Stimulated activated CD4-positive, alpha-beta T cell treated with anti-CD3 and anti-CD28 coated beads, Interleukin-12 subunit alpha, Interleukin-12 subunit beta, amount 100 ng/mL, for 48 hours (primary cell): ENCODE measurements at places on chromosomes 5 and 9.

GRCh38 chr5:130021000-130021399 is 116.7 kb downstream of the CHSY3 start:
- no peak for DNase-seq

- no peak for DNase-seq
Observed at GRCh38 chr5:157471709-157472108, 11.7 kb downstream of the NIPAL4 start.

- DNase-seq, result no peak
Observed at GRCh38 chr9:79240774-79241173, 331.0 kb upstream of the TLE4 start.

DNA sequence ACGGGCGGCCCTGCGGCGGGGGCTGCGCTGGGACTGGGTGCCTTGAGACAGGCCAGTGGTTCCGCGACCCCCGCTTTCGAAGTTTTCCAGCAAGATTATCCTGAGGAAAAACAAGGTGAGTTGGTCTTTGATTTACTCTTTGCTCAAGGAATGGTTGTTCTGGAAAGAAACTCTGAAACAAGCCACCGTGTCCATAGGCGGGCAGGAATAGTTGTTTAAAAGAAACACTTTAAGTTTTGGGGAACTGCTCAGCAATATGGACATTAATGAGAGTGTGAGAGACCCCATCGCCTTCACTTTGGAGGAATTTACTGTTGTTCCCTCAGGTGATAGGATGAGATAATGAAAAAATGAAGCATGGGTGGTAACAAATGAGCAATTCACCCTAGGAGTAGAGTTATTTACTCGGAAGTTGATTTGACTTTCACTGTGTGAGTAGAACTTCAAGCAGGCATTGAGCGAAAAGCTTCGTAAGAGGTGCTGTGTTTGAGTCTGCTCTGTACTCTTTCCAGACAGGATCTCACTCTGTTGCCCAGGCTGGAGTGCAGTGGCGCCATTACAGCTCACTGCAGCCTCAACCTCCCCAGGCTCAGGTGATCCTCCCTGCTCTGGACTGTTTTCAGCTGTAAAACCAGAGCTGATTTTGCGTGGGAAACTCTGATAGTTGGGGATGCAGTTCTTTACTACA is 1.1 kb downstream of the DMRTA1 start:
- DNase-seq, result no peak

DNA sequence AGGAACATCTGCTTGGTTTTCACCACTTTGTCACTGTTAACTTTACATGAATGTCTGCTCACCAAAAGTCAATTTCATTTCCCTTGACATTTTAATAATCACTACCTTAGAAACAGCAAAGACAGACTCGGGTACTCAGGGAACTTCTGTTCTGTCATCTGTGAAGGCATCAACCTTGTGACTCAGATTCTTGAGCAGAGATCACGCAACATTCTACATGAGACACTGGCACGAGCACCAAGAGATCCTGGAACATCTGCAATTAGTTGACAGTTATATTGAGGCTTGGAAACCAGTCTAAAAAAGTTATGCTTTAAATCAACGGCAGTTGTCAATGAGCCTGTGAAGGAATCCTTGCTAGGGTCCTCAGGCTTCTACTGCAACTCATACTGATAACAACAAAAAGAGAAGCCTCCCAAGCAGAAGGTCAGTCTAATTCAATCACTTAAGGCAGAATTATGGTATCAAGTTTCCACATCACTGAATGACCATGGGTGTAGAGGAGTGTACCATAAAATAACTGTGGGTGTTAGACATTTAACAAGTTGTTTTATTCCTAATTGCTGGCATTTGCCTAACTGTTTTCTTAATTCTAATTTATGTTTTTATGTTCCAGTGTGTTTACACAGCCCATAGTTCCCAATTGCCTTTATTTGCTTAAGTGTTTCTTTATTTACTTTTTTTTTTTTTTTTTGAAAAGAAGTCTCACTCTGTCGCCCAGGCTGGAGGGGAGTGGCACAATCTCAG is 3.3 kb upstream of the PBX3 start:
- DNase-seq, result no peak

GRCh38 chr5:59342181-59342580 is 551.3 kb downstream of the PDE4D start:
- DNase-seq, result no peak

GRCh38 chr9:108552459-108553040 is 303.2 kb downstream of the ACTL7B start:
- DNase-seq, result no peak

DNA sequence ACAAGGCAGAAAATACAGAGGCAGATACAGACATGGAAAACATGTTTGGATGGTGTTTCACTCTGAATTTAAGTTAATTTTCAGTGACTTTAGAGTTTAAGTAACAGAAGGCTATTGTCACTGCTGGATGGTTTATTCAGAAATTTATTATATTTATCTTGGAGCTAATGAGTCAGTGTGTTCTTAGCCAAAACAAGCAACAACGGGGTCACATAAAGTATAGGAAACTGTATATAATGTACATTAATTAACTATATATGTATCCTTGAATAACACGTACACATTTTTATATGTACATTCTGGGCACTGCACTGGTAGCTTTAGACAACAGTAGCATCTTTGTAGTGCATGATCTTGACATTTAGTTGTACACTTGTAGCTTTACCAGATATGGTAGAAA is 30.7 kb downstream of the CYLC2 start:
- no peak for DNase-seq

DNA sequence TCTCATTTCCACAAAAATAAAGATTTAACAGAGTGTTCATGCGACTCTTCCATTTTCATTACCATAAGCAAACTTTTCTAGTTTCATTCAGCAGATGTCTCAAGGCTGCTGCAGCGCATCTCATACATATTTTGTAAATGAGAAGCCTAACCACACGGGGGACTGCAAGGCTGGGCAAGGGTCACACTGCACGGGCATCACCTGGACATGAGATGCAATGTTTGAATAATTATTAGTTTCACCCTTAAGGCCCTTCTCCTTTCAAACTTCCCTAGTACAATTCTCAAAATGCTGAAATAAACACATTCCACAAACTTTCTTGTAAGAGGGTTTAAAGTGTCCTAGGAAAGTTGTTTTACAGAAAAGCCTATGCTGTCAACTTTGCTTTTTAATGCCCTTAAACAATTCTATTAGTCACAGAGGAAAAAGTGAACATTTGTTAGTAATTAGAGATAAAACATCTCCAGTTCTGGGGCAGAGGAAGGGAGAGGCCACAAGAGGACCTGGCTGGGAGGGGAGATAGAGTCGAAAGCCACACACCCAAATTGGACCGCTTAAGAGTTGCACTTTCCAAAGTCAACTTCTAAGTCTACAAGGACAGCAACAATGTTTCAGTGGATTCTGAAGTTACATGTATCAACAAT is 1.3 kb downstream of the DENND1A start:
- no peak for DNase-seq

- DNase-seq, result no peak
Observed at GRCh38 chr5:111083323-111083722, 8.8 kb upstream of the WDR36 start.

- no peak for DNase-seq
Observed at GRCh38 chr9:90368928-90369327, 273.7 kb downstream of the DIRAS2 start.

DNA sequence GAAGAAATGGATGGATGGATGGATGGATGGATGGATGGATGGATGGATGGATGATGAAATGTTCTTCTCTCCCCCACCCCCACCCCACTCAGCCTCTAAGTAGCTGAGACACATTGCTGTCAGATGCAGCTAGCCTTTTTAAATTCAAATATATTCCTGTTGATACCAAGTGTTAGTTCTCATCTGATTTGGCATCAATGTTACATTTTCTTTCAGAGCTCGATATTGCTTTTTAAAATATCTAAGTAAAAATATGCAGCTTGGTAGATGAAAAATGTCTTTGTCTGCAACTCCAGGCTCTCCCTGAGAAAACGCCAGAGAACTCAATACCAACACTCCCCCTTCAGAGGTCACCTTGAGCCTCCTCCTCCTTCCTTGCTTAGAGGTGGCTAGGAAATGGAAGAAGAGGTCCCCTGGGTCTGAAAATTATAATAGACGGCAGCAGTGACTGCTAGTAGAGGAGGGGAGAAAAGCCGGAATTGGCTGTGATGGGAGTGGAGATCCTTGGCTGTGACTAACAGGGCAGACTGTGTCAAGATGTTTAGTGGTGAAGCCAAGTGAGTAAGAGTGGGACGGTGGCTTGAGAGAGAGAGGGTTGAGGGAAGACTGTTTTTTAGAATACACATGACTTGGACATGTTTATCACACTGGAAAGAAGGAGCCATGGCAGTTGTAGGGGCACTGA is 156.0 kb downstream of the ZNF462 start:
- no peak for DNase-seq

DNA sequence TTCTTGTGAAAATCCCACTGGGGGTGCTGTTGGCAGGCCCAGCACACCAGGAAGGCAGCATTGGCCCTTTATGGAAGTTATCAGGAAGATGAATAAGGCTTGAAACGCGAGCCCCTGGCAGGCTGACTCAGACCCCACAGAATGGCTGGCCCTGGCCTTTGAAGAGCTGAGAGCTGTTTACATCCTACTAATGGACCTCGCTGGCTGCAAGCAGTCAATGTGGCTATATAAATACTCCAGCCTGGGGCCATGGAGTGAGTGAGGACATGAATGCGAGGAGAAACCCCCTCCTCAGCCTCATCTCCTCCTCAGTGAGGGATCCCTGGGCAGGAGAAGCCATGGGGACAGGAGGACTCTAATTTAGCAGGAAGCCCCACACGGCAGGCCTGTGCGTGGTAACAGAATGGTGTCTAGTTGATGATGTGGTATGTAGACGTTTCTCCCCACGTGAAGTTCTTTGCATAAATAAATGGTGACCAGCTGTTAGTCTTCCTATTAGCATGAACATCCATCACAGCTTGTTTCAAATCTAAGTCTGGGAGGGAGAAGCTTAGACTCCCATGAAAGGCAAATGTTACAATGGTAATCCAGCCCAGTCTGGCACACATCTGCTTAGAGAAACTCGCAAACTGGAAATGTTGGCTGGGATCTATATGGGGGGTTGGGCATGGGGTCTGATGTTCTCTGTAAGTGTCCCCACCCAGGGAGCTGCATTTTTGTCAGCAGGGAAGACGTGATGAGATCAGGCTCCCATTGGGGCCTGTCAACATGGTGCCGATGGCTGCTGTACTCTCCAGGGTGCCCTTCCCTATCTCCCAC is 175.1 kb upstream of the PITX1 start:
- no peak for DNase-seq

- no peak for DNase-seq
Observed at GRCh38 chr9:117334101-117334500, 80.8 kb downstream of the ASTN2 start.

DNA sequence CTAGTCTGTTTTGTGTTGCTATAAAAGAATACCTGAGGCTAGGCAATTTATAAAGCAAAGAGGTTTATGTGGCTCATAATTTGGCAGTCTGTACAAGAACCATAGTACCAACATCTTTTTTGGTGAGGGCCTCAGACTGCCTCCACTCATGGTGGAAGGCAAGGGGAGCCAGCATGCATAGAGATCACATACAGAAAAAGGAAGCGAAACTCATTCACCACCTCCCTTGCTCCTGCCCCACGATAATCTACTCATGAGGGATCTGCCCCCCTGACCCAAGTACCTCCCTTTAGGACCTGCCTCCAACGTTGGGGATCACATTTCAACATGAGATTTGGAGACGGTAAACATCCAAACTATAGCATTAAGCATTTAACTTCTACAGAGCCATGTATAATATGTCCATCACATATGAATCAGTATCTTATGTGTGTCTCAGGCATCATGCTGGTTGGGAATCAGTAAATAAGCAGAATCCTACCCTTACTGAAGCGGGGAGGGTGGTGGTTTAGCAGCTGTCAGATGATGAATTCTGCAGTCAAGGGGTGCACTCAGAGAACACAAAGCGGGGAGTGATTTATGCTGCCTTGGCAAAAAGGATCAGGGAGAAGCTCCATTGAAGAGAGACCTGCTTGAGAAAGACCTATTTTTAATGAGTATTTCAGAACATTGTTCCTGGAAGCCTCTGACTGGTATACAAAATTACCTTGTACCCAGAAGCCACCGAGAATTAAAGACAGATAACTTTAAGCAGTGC is 34.8 kb downstream of the HMGXB3 start:
- no peak for DNase-seq

DNA sequence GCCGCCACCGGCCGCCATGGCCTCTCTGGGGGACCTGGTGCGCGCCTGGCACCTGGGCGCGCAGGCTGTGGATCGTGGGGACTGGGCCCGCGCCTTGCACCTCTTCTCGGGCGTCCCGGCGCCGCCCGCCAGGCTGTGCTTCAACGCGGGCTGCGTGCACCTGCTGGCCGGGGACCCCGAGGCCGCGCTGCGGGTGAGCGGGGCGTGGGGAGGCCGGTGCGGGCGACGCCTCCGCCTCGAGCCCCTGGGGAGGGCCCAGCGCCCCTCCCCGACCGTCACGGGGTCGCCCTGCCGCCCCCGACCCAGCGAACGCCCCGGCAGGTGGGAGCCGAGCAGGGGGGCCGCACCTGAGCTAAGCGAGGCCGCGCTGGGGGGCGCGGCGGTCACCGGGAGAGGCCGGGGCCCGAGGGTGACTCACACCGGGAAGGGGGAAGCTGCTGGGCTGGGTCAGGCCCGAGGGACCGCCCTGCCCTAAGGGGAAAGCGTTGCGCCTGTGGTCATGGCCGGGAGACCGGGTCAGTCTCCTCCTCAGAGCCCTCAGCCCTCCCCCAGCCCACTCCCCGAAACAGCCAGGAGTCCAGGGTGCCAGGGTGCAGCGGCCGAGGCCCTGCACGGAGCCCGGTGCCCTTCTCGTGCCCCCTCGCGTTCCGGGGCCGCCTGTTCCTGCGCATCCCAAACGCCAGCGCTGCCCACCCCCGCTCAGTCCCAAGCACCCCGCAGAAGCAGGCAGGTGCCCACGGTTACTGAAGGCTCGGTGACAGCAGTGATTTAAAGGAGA is 510 bp downstream of the NOXA1 start:
- DNase-seq, result no peak

- no peak for DNase-seq
Observed at GRCh38 chr5:178404987-178405386, 172.4 kb upstream of the PHYKPL start.

GRCh38 chr9:22921742-22922141 is 475.1 kb downstream of the DMRTA1 start:
- no peak for DNase-seq

DNA sequence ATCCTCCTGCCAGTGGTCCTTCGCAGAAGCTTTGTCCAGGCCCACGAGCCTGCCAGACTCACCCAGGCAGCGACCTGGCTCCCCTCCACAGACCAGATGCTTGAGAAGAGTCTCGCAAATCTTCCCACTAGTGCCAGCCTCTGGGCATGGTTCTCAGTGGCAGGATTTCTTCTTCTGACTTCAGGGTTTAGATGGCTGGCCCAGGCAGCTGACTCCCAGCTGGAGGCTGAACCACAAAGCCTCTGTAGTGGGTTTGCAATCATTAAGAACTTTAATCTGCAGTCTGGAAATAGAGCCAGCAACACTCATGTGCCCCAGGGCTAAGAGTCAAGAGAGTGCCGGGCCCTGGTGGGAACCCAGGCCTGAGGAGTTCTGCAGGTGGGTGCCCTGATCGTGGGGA is 90.6 kb upstream of the ICE1 start:
- DNase-seq, result no peak

GRCh38 chr5:133816791-133817190 is 151.6 kb downstream of the C5orf15 start:
- no peak for DNase-seq
